ENCODE measurements at places on chromosomes 3 and 15.

GRCh38 chr3:172675441-172676193 is 35.2 kb downstream of the NCEH1 start:
- no peak for DNase-seq

- no peak for DNase-seq
Measured at GRCh38 chr15:45287390-45287956, 35.4 kb downstream of the SLC28A2 start.

GRCh38 chr15:83682476-83683088 is 28.7 kb downstream of the ADAMTSL3 start:
- DNase-seq: no peak

GRCh38 chr15:91908391-91908790 is 54.9 kb downstream of the SLCO3A1 start:
- no peak for DNase-seq

GRCh38 chr3:95120921-95121320 is 1058.1 kb downstream of the NSUN3 start:
- no peak for DNase-seq

- no peak for DNase-seq
Measured at GRCh38 chr3:189108067-189108466, 63.7 kb upstream of the TPRG1 start.
